Mucosa of descending colon (tissue), 3 donors: ENCODE measurements at places on chromosomes 3 and 15.
A peak's percentile ranks its signal among the peaks of the same experiment; 100 is the strongest.

- no peak for DNase-seq
Observed at GRCh38 chr3:28912120-28912885, 368.6 kb upstream of the RBMS3 start.

GRCh38 chr3:22960105-22960984 is 242.8 kb upstream of the UBE2E2 start:
- peak; percentile 70 for DNase-seq

DNA sequence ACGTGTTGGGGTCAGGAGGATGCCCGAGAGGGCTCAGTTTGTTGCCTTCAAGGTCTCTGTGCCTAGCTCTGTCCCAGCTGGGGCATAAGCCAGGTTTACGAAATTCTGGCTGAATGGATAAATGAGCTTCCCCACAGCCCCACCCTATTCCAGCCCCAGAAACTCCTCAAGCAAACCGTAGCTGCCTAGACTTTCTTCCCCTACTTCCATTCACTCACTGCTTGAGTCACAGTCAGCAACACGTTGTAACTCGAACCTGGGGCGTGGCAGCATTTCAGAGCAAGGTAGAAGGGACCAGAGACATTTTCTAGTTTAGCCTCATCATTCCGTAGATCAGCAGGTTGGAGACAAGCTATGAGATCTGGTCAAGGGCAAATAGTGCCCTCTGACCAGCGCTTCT is 24.2 kb downstream of the NMNAT3 start:
- no peak for DNase-seq

GRCh38 chr3:146101538-146101937 is 59.4 kb downstream of the PLOD2 start:
- DNase-seq: no peak

DNA sequence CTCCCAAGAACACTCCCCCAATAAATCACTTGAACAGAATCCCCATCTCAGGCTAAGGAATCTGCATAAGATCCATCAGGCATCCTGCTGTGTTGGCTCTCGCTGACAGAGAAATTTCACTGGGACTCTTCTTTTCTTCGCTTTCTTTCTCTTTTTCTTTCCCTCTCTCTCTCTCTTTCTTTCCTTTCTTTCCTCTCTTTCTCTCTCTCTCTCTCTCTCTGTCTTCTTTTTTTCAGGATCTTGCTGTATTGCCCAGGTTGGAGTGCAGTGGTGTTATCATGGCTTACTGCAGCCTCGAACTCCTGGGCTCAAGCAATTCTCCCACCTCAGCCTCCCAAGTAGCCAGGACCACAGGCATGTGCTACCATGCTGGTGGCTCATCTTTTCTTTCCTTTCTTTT is 4.5 kb upstream of the SLC28A1 start:
- DNase-seq: no peak

DNA sequence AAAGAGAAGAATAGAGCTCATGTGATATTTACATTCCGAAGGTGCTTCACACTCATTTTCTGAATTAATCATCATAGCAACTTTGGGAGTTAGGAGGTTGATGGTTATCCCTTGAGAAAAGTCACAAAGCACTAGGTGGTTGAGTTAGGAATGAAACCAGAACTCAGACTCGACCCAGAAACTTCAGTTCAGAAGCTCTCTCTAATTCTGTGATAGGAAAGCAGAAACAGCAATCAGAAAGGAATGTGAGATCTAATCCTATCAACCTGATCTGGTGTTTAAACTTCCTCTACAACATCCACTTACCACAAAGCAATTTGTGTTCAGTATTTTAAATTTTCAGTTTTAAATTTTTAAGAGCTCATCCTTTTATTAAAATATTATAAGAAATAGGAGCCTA is 211.2 kb downstream of the CNTN3 start:
- no peak for DNase-seq

DNA sequence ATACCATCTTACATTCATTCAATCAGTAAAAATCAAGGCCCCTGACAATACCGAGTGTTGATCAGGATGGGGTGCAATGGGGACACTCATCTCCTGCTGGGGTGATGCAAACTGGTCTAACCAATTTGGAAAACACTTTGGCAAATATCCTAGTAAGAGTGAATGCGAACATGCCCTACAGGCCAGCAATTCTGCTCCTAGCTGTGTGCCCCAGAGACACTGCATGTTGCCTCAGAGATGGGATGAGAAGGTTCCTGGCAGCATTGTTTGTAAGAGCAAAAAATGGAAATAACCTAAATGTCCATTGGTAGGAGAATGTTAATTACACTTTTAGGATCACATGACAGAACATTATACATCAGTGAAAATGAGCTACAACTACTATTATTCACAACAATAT is 4.7 kb downstream of the LINGO1 start:
- no peak for DNase-seq

GRCh38 chr3:5092018-5092417 is 30.1 kb upstream of the ARL8B start:
- no peak for DNase-seq

DNA sequence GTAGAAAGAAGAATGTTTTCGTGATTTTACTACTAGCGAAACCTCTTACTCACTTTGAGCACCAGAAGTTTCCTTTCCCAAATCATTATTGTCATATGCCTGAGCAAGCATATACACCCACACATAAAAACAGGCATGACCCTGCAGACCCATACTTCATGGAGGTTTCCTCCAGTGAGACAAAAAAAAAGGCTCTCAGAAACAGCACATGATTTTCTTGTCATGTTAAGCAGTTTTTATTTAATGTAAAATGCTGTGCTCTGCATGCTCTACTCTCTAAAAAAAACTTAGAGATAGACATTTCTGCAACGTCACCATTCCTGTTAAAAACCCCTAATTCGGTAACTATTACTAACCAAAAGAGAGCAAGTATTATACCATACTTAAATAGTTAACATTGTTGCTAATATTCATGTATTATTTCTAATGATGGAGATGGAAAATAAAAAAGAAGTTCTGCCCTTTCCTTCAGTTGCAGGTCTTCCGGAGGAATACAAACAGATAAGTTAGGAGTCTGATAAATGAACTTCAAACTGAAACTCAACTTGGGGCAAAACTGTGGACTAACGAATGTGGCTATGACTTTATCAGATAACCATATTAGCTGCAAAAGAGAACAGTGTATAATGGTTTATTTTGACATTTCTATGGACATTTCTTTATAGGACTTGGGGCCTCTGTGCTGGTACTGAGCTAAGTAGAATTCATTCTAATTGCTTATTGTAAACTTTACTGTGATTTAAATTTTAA is 15.9 kb downstream of the CD200R1 start:
- no peak for DNase-seq

- DNase-seq: no peak
Observed at GRCh38 chr15:95259965-95260364, 1028.6 kb downstream of the MCTP2 start.

- no peak for DNase-seq
Observed at GRCh38 chr3:114709102-114709501, 415.3 kb downstream of the TIGIT start.

- no peak for DNase-seq
Observed at GRCh38 chr3:178189854-178190253, 346.4 kb upstream of the KCNMB2 start.

- DNase-seq: peak; percentile 50
Observed at GRCh38 chr15:80418892-80419537, 14.8 kb downstream of the ARNT2 start.

DNA sequence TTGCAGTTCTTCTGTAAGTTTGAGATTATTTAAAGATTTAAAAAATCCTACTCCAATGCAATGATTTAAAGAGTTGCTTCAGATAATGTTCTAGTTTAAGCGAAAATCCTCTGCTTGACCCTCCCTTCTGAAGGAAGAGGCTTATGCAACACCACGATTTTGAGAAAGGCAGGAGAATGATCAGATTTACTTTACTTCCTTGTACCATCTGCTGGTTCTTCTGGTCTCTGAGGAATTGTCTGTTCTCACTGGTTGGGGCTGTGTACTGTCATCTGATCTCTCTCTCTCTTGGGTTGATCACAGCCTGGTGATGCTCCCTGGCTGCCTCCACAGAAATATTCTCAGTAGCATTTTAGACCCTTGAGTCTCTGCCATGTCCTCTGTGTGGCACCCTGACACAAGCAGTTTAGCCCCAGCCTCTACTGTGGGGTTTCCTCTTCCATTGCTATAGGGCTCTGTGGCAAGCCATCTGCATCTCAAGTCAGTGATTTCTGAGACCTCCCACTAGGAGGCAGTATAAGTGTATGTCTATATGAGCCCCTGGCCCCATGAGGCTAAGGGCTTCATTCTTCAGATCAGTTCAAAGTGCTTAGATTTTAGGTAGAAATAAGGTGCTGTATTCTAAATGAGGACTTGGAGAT is 50.8 kb upstream of the PLAAT1 start:
- no peak for DNase-seq

GRCh38 chr3:5198986-5199731 is 11.7 kb downstream of the EDEM1 start:
- DNase-seq: no peak

- DNase-seq: no peak
Observed at GRCh38 chr3:52983336-52983807, 62.5 kb downstream of the SFMBT1 start.

- DNase-seq: no peak
Observed at GRCh38 chr3:13772885-13773745, 106.8 kb downstream of the WNT7A start.

- no peak for DNase-seq
Observed at GRCh38 chr3:30598668-30599545, 7.5 kb upstream of the TGFBR2 start.

DNA sequence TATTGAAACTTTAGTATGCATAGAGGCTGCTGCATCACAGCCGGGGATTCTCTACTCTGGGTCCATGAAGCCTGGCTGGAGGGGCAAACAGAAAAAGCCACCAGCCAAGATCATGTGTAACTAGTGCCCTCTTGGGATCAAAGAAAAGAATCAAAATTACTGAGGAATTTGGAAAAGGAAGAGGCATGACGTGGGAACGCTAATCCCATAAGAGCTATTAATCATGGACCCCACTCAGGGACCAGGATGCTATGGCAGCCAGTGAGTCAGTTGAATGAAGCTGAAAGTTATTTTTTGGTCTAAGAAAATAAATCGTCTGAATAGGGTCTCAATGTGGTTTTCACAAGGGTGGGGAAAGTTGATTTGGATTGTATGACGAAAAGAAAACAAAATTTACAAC is 1165.1 kb downstream of the ROBO2 start:
- DNase-seq: no peak

DNA sequence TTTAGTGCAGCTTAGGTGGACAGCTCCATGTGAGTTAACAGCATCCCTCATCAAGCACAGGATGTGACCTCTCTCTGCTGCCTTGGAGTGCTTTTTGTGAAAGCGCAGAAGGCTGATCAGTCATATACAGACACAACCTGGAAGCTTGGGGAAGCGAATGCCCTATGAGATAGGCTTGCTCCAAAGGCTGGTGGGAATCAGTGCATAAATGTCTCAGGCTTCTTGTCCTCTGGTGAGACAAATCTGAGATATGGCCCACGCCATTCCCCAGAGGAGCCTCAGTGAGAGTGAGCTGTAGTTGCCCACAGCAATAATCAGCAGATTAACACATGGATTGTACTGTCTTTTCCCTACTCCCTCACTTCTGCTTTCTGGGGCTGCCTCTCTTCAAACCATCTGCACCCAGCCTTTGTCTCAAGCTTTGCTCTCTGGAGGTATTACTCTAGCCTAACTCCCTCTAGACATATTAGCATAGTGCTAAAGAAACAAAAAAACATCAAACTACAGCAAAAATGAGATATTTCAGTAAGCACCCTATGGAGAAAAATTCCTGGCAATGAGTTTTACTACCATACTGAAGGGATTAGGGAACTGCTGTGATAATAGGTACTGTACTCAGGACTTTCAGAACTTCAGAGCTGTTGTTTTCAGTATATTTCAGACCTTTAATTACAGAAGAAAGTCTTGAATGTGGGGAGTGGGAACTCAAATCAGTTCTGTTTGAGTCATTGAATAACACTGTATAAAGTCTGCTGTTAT is 113.7 kb downstream of the OXSM start:
- DNase-seq: no peak

- DNase-seq: no peak
Observed at GRCh38 chr3:42690191-42690590, 4.9 kb downstream of the KLHL40 start.

DNA sequence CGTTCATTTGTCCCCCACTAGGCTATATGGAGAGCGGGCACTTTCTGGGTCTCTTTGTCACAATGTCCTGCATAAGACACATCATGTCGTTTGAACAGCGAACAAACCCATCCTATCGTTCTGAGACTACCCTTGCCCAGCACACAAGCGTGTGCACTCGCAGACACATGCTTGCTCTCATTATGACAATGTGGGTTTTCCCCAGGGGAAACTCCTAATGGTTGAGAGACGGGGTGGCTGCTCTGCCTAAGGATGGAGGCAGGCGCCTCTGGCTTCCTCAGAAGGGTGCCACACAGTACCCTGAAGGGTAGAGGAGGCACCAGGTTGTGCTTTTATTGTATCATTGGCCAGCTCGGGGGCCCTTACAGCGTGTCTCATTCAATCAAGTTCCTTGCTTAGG is 51.0 kb upstream of the MYZAP start:
- no peak for DNase-seq

DNA sequence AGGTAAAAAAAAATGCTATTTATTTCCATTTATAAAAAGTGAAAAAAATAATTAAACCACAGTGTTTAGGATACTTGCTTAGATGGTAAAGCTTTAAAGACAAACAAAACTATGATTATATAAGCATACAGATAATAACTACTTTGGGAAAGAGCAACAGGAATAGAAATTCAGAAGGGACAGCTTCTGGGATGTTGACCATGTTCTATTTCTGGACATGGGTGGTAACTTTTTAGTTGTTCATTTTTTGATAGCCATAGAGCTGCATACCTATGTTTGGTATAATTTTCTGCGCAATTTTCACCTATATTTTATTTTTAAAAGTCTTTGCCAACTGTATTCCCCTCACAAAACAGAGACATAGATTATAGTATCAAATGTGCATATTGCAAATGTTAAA is 572.0 kb upstream of the NR2F2 start:
- no peak for DNase-seq

GRCh38 chr3:64149886-64150285 is 75.4 kb downstream of the PRICKLE2 start:
- DNase-seq: no peak

- no peak for DNase-seq
Observed at GRCh38 chr15:73809728-73810501, 56.8 kb upstream of the INSYN1 start.

DNA sequence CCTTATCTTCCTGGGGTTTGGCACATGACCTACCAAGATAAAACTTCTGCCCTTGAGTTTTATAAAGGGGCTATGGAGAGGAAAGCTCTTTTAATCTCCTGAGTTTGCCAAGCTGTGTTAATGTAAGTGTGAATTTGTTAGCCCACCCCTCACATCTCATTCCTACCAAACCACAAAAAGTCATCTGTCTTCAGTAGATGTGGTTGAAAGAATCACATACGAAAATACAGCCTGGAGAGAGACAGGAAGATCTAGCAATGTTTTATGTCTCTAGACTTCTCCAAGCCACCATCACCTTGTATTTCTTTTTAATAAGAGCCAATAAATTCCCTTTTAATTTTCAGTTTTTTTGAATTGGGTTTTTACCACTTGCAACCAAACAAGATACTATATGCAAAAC is 68.9 kb upstream of the ZNF280D start:
- no peak for DNase-seq

DNA sequence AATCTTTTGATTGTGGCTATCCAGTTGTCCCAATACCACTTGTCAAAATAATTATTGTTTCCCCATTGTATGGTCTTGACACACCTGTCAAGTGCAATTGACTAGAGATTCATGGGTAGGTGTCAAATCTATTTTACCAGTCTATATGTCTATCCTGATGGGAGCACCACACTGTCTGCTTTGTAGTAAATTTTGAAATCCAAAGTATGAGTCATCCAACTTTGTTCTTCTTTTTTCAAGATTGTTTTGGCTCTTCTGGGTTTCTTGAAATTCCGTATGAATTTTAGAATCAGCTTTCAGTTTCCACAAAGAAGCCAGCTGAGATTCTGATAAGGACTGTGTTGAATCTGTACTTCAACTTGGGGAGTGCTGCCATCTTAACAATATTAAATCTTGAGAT is 71.9 kb downstream of the CSNK1G1 start:
- no peak for DNase-seq
